ENCODE measurements at places on chromosomes 1 and 21.

GRCh38 chr1:109214695-109215623 lies 1.2 kb downstream of the SARS1 start:
- no peak for DNase-seq

- DNase-seq: no peak
Measured at GRCh38 chr1:215001419-215002021, 81.0 kb upstream of the KCNK2 start.

DNA sequence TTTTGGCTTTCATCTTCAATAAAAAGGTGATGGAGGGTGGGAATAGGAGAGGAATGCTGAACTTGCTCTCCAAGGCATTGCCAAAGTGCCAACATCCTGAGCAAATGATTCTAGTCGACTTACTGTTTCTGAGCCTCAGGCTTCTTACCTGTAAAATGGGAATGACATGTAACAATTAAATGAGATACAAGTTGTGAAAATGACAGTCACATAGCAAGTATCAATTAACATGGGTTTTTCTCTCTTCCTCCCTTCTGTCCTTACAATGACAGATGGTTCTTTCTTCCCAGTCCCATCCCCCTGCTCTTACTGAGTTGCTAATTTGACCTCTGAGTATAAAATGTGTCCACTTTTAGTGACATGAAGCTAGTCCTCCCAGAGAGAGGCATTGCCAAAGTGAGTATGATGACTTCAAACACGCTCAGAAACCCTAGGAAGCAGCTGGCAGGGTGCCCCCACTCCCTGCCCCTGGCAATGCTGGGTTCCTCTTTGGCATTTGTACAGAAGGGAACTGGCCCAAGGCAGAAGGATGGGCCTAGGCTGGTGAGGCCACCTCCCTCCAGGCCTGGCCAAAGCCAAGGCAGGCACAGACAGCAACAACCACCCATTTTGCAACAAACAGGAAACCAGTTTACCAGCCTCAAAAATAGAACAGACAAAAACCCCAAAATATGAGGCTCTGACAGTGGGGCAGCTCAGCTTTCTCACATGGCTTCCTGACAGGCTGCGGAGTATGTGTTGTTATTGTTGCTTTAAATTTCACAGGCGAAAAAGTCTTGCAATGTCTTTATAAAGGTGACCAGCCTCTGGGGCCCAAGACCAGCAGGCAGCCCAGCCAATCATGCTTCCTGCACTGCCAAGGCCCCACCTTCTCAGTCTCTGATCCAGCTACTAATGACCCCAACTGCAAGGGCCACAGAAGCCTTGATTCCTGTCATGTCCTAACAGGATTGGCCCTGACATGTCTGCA lies 115.9 kb downstream of the HIVEP3 start:
- DNase-seq: peak; percentile 44

DNA sequence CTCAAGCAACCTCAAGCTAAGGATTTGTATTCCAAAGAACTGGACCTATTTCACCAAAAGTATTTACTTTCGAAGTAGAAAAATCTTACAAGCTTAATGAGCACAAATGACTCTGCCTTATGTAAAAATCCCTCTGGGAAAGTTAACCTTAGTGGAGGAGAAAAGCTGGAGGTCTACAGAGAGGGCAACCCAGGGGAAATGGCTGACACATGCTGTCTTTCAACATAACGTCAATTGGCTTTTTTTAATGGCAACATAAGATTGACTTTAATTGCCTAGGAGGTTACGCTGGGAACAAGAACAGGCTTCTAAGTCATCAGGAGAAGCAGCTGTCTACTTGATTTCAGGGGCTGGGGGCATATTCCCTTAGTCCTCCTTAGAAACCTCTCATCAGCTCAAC lies 52.3 kb downstream of the UTP25 start:
- DNase-seq: no peak

DNA sequence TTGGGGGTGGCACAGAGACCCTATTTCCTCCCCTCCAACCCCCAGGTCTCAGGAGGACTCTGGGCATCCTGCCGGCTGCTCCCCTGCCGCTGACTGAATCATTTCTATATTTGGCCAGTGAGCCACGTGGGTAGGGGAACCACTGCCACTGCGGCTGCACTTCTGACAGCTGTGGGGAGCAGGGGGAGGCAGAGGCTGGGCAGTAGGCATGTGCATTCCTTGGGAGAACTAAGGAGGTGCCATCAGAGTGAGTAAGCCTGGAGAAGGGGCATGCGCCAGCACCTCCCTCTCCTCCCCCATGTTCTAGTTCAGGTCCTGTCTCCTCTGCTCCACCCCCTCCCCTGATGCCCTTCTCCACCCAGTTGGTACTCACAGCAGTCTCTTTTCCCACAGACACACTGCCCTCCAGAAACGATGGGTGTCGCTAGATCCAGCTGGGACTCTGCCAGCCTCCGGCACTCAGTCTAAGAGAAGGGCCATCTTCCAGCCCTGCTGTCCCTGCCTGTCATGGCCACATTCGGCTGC lies 12.0 kb downstream of the PPFIA4 start:
- peak; percentile 46 for DNase-seq

DNA sequence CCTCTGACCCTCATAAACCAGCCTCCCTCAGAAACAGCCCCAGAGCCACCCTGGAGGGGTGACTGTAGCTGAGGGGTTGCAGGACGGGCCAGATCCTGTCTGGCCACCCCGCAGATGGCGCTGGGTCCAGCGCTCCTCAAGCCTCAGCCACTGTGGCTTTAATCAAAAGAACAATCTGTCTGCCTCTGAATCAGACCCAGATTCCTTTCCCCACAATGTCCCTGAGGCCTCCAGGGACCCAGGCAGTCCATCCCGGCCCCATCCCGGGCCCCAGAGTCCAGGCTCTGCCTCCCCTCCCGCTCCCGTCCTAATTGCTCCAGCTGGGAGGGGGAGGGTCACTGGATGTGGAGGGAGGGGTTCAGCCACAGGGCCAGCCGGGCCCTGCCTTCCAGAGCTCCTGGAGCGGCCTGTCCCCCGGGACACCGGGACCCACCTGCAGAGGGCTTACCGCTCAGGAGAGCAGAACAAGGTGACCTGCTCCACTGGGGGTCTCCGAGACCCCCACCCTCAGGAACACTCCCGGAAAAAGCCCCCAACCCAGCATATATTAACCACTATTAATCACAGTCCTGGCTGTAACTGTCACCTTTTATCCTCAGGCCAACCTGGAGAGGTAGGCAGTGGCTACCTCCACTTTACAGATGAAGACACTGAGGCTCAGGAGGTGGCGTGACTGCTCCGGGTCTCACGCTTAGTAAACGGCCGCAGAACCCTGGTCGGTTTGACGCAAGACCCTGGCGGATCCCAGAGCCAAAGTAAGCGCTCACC lies 836 bp upstream of the FBLIM1 start:
- DNase-seq: no peak

- DNase-seq: no peak
Measured at GRCh38 chr1:207289756-207290155, 31.7 kb upstream of the CD55 start.

- no peak for DNase-seq
Measured at GRCh38 chr1:42913426-42914091, 45.1 kb downstream of the SLC2A1 start.

GRCh38 chr1:93531193-93531592 lies 83.3 kb downstream of the FNBP1L start:
- no peak for DNase-seq

GRCh38 chr1:178941849-178942248 lies 71.0 kb upstream of the ANGPTL1 start:
- no peak for DNase-seq

GRCh38 chr21:26883768-26884167 lies 38.6 kb upstream of the ADAMTS1 start:
- no peak for DNase-seq

DNA sequence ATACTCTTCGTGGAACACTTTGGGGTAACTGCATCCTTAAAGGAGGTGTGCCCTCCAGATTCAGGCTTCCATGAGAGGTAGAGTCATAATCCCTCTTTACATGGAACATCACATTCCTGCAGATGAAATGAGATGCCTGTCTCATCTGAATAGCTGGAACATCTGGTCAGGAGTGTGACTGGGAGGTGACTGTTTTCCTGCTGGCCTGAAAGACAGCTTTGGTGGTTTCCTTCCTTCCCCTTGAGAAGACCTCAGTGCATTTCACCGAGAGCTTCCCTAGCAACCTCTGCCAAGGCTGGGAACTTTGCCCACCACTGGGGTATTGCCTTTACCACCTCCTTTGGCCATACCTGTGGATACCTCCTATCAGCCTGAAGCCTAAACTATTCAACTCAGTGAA lies 46.7 kb upstream of the GUCA2A start:
- no peak for DNase-seq

GRCh38 chr1:114034567-114035303 lies 55.5 kb downstream of the OLFML3 start:
- DNase-seq: no peak

DNA sequence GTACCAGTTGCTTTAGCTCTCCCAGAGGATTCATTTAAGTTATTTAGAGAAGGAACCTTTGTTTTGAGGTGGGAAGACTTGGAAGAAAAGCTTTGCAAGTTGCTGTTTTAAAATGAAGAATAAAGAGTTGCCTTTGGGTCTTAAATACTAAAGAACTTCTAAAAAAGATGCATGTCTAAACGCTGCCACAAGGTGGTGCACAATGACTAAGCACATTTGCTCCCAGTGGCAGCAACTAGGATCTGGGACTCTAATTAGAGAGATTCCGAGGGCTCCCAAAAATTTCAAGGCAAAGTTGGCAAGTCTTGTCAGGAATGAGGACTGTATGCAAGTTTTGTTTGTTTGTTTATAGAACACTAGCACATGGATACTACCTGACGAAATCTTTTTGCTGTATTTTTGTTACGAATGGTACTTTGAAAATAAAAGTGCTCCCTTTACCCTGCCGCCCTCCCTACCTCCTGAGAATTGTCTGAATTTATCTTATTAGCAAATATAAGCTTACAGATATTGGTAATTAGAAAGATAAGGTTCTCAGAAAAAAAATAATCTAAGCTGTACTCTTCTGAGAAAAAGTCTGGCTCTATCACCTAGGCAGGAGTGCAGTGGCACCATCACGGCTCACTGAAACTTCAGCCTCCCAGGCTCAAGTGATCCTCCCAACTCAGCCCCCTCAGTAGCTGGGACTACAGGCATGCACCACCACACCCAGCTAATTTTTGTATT lies 121.8 kb downstream of the HFM1 start:
- no peak for DNase-seq

- DNase-seq: no peak
Measured at GRCh38 chr1:67227196-67227595, 60.9 kb downstream of the IL23R start.

GRCh38 chr1:212244441-212244840 lies 40.8 kb upstream of the PPP2R5A start:
- DNase-seq: no peak

- DNase-seq: no peak
Measured at GRCh38 chr1:31792116-31792515, 23.7 kb downstream of the SPOCD1 start.

Data from substantia nigra (tissue), 51 donors.